Foreskin keratinocyte (primary cell): ENCODE measurements at places on chromosomes 2 and 18.

GRCh38 chr2:32706815-32707579 is 79.1 kb downstream of the TTC27 start:
- DNase-seq, result no peak

- no peak for DNase-seq
Observed at GRCh38 chr2:121731366-121731765, 5.3 kb downstream of the NIFK start.

GRCh38 chr2:221997100-221997499 is 301.7 kb downstream of the PAX3 start:
- peak; percentile 85 for DNase-seq

DNA sequence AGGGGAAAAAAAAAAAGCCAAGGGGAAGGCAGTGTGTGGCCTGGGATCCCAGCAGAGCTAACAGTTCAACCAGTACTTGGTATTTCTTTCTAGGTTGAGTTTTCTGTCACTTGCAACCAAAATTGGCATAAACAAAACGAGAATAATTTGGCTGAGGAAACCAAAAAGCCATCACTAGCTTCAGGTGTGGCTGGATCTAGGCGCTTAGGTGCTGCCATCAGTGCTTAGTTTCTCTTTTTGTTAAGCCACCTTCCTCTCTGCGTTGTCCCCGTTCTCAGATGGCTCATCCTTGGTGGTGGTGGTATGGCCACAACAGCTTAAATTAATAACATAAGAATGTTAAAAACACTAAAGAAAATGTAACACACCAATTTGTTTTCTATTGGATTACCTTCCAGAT is 2.4 kb downstream of the EFHD1 start:
- no peak for DNase-seq

GRCh38 chr2:105590780-105591660 is 153.7 kb upstream of the NCK2 start:
- no peak for DNase-seq

DNA sequence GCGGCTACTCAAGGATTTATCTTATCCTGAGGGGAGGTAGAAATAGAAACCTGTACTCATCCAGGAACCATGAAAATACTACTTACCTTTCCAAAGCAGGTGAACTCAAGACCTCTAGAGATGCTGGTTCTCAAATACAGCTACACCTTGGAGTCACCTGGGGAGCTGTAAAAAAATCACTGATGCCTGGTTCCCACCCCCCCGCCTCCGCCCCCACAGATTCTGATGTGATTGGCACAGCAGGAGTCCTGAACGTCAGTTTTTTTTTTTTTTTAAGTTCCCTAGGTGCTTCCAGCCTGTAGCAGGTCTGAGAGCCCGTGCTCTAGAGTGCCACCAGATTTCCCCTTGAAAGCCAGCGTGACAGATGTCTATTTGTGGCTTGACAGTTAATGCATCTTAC is 113.6 kb downstream of the MRO start:
- DNase-seq, result no peak

DNA sequence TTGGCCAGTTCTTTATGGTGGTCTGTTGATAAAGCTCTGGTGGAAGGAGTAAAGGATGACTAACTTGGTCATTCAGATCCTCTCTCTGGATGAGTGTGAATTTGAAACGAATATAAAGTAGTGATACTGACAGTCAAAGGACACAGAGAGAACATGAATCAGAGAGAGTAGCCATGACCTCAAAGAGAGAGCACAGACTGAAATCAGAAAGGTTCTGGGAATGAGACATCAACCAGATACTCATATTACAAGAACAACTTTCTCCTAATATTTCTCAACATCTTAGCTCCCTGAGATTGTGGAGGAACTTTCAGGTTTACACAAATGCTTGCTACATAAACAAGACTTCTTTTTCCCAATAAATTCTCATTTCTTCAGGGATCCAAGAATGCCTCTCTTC is 849.1 kb upstream of the CHAC2 start:
- DNase-seq, result peak; percentile 30

GRCh38 chr2:234631646-234632514 is 135.0 kb upstream of the ARL4C start:
- DNase-seq, result no peak

GRCh38 chr18:55296115-55296514 is 291.9 kb downstream of the TCF4 start:
- DNase-seq, result no peak

GRCh38 chr2:3246928-3247714 is 130.5 kb downstream of the EIPR1 start:
- DNase-seq, result no peak

DNA sequence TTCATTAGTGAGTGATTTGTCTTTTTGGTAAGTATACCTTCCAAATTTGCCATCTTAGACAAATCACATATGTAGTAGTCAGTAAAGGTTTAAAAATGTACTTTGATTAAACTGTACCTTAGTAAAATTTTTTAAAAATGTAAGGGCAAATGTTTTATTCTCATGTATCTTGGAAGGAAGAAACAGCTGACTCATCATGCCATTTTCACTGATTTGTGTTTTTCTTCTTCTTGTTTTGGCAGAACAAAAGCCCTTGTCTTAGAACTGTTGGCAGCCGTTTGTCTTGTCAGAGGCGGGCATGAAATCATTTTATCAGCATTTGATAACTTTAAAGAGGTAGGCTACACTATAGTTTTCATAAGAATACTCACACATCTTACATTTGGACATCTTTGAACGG is 136.5 kb downstream of the PRPF40A start:
- DNase-seq, result peak; percentile 25

- no peak for DNase-seq
Observed at GRCh38 chr18:62332964-62333695, 8.0 kb downstream of the TNFRSF11A start.

- DNase-seq, result no peak
Observed at GRCh38 chr2:121287956-121288355, 3.0 kb upstream of the TFCP2L1 start.

GRCh38 chr2:197247083-197247482 is 63.5 kb downstream of the ANKRD44 start:
- DNase-seq, result no peak

DNA sequence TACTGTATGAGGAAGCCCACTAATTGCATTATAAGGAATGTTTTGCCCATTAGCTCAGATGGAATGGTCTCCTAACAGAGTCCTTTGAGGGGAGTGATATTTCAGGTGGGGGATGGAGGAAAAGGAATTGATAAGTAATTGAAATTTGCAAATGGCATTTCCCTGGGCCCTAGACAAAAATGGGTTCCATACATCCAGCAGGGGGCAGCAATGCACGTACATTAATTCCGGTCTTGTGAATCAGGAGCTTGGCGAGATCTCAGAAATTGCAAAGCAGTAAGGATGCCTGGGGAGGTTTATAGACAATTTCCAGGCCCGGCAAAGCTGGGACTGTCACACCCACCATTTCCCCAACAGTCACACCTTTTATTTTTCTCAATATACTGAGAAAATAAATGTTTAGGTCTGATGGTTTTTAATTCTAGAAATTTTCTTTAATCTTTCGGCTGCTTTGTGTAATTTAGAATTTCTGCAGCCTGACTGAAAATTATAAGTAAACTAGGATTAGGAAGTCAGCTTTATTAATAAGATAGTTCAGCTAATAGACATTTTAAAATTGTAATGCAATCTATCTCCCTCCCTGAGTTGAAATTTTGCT is 122.8 kb downstream of the LYPD1 start:
- DNase-seq, result peak; percentile 58

- DNase-seq, result no peak
Observed at GRCh38 chr2:24454294-24454693, 36.8 kb upstream of the NCOA1 start.

DNA sequence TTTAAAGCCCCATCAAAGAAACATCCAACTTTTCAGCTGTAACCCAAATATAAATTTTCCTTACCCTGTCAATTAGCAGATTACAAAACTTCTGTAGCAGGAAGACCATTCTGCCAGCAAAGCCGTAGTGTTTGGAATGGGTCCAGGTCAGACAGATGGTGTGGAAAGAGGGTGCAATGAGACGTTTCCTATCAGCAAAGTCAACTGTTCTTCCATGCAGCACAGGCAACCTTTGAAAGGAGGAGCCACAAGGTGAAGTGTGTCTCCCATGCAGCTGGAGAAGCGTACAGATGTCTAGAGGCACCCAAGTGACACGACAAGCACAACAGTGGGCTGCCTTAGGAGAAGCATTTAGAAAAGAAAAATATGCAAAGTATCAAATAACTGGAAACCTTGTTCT is 83.7 kb downstream of the SP3 start:
- DNase-seq, result no peak

GRCh38 chr2:120246546-120247300 is 5.9 kb upstream of the RALB start:
- peak; percentile 79 for DNase-seq

DNA sequence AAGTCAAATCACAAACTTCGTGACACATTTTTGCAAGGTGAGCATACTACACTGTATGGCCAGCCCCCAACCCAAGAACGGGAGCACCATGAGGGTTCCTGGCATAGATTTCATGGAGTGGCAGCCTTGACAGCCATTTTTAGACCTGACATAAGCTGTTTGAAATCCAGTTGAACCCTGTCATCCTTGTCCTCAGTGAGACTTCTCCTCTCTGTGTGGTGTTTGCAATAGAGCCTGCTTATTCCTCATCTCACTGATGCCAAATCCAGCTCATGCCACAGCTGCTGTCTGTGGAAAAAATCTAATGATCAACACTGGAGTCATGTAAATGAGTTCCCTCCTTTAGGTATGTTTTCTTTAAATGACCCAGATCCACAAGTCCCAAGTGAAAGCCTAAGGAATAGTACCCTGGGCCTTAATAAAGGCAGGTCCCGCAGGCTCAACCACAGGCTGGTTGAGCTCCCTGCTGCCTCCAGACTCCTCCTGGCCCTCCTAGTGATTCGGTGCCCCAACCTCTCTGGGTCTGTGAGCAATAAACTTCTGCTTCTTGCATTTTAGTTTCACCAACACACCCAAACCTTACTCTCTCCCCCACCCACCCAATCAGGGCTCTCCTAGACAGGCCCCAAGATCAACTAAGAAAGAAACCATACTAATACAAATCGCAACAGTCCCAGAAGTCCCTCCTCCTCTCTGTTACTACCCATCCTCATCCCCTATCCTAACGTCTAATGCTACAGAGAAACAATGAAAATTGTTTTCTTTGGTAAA is 8.4 kb upstream of the CREG2 start:
- DNase-seq, result no peak

DNA sequence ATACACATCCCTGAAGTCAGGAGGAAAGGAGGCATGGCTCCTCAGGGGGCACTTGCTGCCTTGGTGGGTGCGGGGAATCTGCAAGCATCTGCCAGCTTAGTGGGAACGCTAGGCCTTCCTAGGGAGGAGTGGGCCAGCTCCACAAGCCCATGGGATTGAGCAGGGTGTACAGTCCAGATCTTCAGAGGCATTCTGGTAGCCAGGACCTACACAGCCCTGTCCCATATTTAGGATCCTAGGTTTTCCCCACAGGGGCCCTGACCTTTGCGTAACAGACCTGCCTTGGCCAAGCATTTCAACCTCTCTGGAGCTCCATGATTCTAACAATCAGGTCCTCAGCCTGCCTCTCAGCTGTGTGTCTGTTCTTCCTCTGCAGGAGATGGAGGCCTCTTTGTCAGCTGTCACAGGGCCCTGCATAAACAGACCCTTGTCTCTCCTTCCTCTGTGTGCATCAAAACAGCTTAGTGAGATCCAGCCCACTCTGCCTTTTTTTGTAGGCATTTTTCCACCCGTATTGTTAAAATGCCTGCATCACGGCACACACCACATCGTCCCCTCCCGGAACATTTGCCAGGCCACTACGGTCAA is 140.2 kb upstream of the NDUFV2 start:
- no peak for DNase-seq

DNA sequence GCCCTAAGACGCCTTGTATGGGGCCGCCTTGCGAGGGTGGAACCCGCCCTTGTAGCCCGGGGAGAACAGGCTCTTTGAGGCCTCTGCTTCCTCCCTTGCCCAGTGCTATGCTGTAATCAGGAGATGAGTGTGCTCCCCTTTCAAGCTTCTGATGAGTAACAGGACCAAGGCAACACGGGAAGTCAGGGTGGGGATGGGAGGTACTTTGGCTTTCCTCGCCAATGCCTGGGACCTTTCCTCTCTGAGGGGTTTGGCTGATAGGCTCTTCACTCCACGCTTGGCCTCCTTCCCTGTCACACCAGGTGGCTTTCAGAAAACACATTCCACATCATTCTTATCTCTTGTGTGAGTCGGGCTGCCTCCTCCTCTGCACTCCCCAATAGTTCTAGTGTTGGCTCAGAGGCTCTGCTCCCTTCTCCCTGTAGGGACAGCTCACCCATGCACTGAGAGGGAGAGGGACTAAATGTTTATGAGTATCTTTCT is 223.7 kb upstream of the TRIB2 start:
- peak; percentile 59 for DNase-seq

- DNase-seq, result no peak
Observed at GRCh38 chr2:219293736-219294231, 14.6 kb downstream of the DNAJB2 start.

- no peak for DNase-seq
Observed at GRCh38 chr2:46273919-46274318, 23.3 kb upstream of the EPAS1 start.

- no peak for DNase-seq
Observed at GRCh38 chr2:46854260-46854659, 61.3 kb downstream of the MCFD2 start.

DNA sequence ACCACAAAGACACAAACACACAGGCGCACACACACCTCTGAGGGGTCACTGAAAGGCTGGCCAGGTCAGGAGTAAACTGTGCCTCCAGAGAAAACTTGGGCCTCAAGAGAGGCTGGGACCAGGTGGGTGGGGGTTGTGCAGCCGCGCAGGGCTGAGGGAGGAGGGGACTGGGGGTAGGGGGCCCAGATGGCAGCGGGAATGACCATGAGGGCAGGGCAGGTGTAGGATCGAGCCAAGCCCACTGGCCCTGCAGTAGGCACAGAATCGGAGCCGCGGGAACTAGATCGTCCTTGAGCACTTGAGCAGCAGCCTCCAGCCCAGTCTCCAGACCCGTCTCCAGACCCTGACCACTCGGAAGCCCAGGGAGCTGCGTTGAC is 36.8 kb downstream of the ANKMY1 start:
- no peak for DNase-seq

DNA sequence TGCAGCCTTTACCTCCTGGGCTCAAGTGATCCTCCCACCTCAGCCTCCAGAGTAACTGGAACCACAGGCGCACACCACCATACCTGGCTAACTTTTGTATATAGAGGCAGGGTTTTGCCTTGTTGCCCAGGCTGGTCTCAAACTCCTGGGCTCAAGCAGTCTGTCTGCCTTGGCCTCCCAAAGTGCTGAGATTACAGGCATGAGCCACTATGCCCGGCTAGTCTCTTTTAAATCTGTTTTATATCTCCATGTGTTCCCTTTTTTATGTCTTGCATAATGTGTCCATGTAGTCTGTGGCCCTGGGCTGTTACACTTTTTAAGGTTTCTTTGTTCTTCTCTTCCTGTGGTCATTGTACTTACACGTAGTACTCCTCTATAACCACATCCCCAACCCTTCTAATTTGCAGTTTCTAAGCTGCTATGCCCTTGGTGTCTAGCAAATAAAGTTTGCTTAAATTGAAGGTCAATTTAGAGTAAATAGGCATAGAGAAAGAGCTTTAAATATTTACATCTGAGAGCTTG is 168.2 kb downstream of the MCFD2 start:
- no peak for DNase-seq

DNA sequence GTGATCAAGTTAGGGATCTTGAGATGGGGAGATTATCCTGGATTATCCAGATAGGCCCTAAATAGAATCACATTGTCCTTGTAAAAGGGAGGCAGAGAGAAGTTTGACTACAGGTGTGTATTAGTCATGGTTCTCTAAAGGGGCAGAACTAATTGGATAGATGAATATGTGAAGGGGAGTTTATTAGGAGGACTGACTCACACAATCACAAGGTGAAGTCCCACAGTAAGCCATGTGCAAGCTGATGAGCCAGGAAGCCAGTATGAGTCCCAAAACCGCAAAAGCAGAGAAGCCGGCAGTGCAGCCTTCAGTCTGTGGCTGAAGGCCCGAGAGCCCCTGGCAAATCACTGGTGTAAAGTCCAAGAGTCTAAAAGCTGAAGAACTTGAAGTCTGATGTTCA is 275.8 kb downstream of the KCNS3 start:
- DNase-seq, result peak; percentile 82
